ENCODE measurements at places on chromosomes 2 and 18. TPM values are rescaled to one million over a fixed set of nuclear protein-coding genes. Genes with fewer than 3 reads are reported as not detected.

DSG4 gene
- total RNA-seq = not detected

ANKRD30BL gene
- total RNA-seq = not detected

EVA1A gene
- 122 TPM for total RNA-seq

CFAP65 gene
- not detected for total RNA-seq

IL1F10 gene
- not detected for total RNA-seq

TRPM8 gene
- 1.9 TPM for total RNA-seq

LYPD1 gene
- total RNA-seq = 146 TPM

KIF5C gene
- 1.3 TPM for total RNA-seq

ERMN gene
- total RNA-seq = 0.17 TPM

SNORC gene
- total RNA-seq = 0.71 TPM

LOXHD1 gene
- not detected for total RNA-seq

CXCR4 gene
- 0.12 TPM for total RNA-seq

Data from M059J (cell line).